Tibial nerve (tissue), 4 donors: ENCODE measurements at places on chromosomes 3 and 15.

DNA sequence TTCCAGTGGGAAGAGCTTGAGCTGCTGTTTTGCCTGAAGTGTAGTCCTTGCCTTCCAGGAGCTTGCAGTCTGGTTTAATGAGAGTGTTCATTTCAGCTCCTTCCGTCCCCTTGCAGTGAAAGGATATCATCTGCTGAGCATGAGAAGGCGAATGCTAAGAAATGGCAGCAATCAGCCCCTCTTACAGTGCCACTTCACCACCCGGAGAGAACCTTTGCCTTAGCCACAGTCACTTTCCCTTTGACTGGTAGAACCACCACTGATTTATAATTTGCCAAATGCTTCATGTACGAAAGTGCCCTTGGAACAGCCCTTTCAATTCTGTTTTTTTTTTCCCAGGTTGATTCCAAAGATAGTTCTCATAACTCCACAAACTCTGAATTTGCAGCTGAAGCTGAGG, 11.5 kb downstream of the TATDN2 start:
- no peak overlapping the region for H3K27ac ChIP-seq
- no peaks in the 10 kb centered on the region for H3K27me3 ChIP-seq
- no peaks in the 10 kb centered on the region for H3K4me1 ChIP-seq
- no peak overlapping the region for H3K4me3 ChIP-seq
- H3K36me3 ChIP-seq, result no peaks in the 10 kb centered on the region
- DNase-seq, result no peak

DNA sequence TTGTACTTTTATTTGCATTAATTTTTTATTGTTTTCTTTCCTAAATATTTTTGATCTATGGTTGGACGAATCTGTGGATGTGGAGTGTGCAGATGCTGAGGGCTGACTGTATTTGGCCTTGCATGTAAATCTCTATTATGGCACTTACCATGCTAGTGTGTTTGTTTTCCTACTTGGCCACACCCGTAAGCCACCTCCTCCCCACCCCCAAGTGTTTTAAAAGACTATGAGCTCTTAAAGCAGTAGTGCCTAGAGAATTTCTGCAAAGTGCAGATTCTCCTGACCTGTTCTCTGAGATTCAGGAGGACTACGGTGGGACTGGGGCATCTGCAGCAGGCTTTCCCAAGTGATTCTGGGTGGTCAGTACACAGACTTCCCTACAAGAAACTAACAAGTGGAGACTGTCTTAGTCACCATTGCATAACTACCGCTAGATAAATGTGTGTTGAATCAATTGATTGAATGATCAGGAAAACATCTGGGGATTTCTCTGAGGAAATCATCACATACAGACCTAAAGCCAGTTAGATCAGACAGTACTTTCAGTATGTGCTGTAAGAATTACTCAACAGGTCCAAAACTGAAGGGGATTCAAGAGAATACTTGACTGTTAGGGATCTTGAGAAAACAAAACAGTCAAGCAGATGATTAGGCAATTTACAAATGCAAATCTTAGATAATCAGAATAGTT, 6.2 kb upstream of the TIPARP start:
- H3K36me3 ChIP-seq, result no peaks in the 10 kb centered on the region
- H3K27me3 ChIP-seq, result no peaks in the 10 kb centered on the region
- no peak overlapping the region for H3K27ac ChIP-seq
- DNase-seq, result no peak
- H3K4me3 ChIP-seq, result no peak overlapping the region
- H3K4me1 ChIP-seq, result peaks cover 40% of the 10 kb centered on the region

DNA sequence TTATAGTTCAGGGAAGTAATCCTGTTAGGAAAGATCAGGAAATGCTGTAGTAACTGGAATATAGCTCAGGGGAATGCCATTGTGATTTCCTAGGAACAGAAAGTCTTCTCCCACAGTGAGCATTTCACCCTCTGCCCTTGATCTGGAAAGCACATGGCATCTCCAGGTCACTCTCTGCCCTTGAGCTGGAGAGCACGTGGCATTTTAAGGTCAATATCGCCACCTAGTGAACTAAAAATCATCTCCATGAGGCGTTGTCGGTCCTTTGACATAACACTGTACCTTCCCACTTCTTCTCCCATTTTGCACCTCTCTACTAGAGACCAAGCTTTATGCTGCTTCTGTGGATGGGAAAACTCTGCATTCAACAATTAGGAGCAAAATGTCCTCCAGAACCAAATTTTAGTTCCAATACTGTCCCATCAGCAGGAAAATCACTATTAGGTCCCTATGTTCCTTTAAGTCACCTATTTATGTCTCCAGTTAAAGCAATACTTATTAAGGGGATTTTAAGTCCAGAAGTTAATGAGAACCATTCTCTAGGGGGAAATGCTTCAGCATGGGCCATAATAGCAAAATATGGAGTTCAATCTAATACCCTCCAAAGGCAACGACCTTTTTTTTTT, 54.7 kb upstream of the GK5 start:
- H3K4me1 ChIP-seq, result no peaks in the 10 kb centered on the region
- H3K36me3 ChIP-seq, result no peaks in the 10 kb centered on the region
- no peaks in the 10 kb centered on the region for H3K27me3 ChIP-seq
- no peak overlapping the region for H3K27ac ChIP-seq
- H3K4me3 ChIP-seq, result no peak overlapping the region
- peak; percentile 73 for DNase-seq

DNA sequence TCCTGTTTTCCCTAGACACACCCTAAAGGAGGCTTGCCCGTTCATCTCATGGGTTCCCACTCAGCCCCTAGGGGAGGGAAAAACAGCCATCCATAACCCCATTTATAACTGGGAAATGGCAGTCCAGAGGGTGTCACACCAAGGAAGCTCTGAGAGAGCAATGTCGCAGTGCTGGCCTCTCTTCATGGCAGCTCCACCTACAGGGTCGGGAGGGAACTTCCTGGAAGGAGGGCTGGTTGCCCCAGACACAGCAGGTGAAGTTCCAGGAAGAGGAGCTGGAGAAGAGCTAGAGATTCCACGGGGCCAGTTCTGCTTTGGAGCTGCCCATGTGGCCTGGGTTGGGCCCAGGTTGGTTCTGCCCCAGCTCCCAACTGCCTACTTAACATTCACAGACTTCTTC, 22.3 kb upstream of the LINGO1 start:
- DNase-seq, result no peak
- H3K4me3 ChIP-seq, result no peak overlapping the region
- H3K27me3 ChIP-seq, result no peaks in the 10 kb centered on the region
- no peak overlapping the region for H3K27ac ChIP-seq
- H3K4me1 ChIP-seq, result no peaks in the 10 kb centered on the region

- H3K27ac ChIP-seq, result peak overlapping the region; percentile 1
- H3K27me3 ChIP-seq, result no peaks in the 10 kb centered on the region
- H3K4me1 ChIP-seq, result peaks cover 31% of the 10 kb centered on the region
Observed at GRCh38 chr3:14137445-14137844, 12.6 kb downstream of the TMEM43 start.

- H3K36me3 ChIP-seq, result no peaks in the 10 kb centered on the region
- no peaks in the 10 kb centered on the region for H3K27me3 ChIP-seq
- DNase-seq, result no peak
- no peaks in the 10 kb centered on the region for H3K4me1 ChIP-seq
- H3K27ac ChIP-seq, result no peak overlapping the region
- no peak overlapping the region for H3K4me3 ChIP-seq
Observed at GRCh38 chr3:43704697-43705096, 14.0 kb downstream of the ABHD5 start.

GRCh38 chr15:73601451-73602445, 31.4 kb downstream of the NPTN start:
- H3K4me3 ChIP-seq, result no peak overlapping the region
- DNase-seq, result peak; percentile 72
- H3K36me3 ChIP-seq, result no peaks in the 10 kb centered on the region
- peaks cover 79% of the 10 kb centered on the region for H3K4me1 ChIP-seq
- no peaks in the 10 kb centered on the region for H3K27me3 ChIP-seq

DNA sequence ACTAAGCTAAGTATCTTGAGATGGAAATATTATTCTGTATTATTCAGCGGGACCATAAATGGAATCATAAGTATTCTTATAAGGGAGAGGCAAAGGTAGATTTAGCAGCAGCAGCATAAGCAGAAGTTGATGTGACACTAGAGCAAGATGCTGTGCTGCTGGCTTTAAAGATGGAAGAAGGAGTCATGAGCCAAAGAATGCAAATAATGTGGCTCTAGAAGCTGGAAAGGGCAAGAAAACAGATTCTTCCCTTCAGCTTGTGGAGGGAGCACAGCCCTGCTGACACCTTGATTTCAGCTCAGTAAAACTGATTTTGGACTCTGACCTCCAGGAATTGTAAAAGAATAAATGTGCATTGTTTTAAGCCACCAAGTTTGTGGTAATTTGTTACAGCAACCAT, 144.2 kb upstream of the ANKRD28 start:
- no peak for DNase-seq
- no peaks in the 10 kb centered on the region for H3K36me3 ChIP-seq
- no peak overlapping the region for H3K27ac ChIP-seq
- no peaks in the 10 kb centered on the region for H3K27me3 ChIP-seq
- no peak overlapping the region for H3K4me3 ChIP-seq

DNA sequence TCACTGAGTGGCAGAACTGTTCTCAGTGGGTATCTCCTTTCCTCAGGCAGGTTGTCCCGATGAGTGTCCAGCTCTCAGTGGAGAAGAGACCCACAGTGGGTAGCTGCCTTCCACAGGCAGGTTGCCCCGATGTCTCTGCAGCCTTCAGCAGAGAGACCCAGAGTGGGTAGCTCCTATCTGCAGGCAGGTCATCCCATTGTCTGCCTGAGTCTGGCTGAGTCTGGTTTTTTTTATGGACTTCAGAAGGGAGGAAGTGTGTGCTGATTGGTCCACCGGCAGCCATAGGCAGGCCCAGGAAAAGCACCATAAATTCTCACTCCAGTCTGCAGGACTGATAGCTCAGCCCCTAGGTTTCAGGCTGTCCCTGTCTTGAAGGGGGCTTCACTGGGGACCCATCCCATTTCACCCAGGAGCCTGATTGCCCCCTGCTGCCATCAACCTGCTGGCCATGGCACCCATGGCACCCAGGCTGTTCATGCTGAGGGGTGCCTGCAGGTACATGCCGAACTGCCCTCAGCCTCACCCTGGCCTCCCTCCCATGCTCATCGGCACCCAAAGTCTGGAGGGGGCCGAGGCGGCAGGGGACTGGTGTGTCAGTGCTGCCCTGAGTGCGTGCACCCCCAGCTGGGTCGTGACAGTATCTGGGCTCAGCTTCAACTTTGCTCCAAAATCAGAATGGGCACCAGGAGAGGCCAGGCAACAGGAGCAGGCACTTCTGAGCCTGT, 3.6 kb upstream of the LIMD1 start:
- no peak overlapping the region for H3K4me3 ChIP-seq
- no peak for DNase-seq
- no peaks in the 10 kb centered on the region for H3K36me3 ChIP-seq
- no peak overlapping the region for H3K27ac ChIP-seq
- no peaks in the 10 kb centered on the region for H3K27me3 ChIP-seq

DNA sequence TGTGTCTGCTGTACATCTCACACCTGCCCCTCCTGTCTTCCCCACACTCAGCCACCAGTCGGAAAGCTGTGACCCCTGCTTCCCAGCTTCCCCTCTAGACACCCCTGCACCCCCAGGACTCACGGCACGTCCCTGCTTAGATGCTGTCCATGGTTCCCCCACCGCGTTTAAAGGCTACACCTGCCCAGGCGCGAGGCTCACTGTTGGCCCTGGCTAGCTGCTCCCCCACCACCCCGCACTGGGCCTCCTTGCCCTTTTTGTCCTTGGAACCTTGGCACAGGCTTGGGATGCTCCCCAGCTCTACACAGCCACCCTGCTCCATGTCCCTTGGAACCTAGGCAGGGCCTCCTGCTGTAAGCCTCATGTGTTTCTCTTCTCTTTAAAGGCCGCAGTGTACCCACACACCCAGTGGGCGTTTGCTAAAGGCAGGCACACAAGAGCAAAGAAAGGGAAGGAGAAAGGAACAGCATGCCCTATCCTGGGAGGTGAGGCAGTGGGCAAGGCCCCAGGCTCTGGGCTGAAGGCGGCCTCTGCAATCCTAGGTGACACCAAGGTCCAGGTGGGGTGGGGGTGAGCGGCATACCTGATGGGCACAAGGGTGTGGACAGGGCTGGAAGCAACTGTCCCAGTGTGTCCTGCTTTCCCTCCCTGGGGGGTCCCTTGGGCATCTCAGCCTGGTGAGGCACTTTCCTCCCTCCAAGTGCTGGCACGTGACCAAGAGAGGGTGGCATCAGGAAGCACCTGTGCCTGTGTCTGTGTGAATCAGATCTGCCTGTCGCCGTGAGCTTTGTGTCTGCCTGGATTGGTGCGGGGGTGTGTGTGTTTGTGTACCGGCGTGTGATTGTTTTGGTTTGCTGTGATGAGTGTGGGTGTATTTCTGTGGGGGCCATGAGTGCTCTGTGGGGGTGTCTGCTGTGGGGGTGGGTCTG, 54.4 kb downstream of the TPRA1 start:
- H3K36me3 ChIP-seq, result no peaks in the 10 kb centered on the region
- H3K4me3 ChIP-seq, result no peak overlapping the region

DNA sequence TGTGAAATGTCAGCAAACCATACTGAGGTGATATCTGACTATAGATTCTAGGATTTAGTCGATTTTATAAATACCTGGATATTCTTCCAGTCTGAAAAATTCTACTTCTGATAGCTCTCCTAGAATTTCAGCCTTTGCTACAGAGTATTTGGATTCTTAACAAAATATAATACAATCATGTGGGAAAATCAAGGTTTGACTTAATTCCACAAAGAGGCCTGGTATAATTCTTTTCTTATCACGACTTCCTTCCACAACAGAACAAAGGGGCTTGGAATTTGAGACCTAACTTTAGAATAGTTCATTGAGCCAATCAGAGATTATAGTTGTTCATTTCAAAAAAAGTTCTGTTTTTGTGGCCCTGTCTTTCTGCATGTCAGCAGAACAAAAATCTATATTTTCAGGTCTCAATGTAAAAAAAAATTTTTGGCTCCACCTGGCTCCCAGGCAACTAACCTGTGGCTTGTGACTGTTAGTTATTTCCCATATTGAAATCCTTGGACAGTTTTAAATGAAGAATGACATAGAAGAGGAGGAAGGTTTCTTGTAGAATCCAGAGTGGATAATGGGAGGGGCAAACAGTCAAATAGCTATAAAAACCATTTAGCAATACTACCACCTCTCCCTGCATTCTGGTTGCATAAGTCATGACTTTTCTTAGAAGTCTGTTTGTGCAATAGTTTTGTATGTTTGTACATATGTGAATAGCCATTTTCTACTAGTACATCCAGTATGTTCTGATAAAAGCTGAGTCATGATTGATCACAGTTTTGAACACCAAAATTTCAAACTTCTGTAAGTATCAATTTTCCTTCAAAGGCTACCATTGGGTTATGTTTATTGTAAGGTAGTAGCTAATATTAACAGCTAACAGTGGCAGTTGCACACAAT, 4.0 kb downstream of the TM4SF1 start:
- no peaks in the 10 kb centered on the region for H3K36me3 ChIP-seq
- peaks cover 4% of the 10 kb centered on the region for H3K4me1 ChIP-seq
- H3K27me3 ChIP-seq, result no peaks in the 10 kb centered on the region
- no peak overlapping the region for H3K4me3 ChIP-seq
- DNase-seq, result no peak
